ENCODE measurements at places on chromosomes 11 and 22. TPM values are rescaled to one million over a fixed set of nuclear protein-coding genes. Genes with fewer than 3 reads are reported as not detected.

CD3E gene
- 1.8 TPM for total RNA-seq

OR6A2 gene
- total RNA-seq = 0.33 TPM

MMP7 gene
- total RNA-seq = not detected

PATE4 gene
- not detected for total RNA-seq

MS4A7 gene
- total RNA-seq = 82.7 TPM

PACSIN3 gene
- total RNA-seq = 47.4 TPM

KCNE3 gene
- 7.3 TPM for total RNA-seq

SCO2 gene
- total RNA-seq = not detected

PKDREJ gene
- 0.09 TPM for total RNA-seq

LRRC56 gene
- total RNA-seq = 0.43 TPM

TRIM49 gene
- not detected for total RNA-seq

OR5T1 gene
- total RNA-seq = not detected

OR51A7 gene
- not detected for total RNA-seq

TMEM132A gene
- total RNA-seq = 7.7 TPM

SDHD gene
- total RNA-seq = 70.5 TPM

FAT3 gene
- total RNA-seq = 40.5 TPM

OR52H1 gene
- 0.51 TPM for total RNA-seq

SLC37A2 gene
- total RNA-seq = 6.6 TPM

VPREB1 gene
- total RNA-seq = not detected

MOGAT2 gene
- total RNA-seq = not detected

ATM gene
- 60.5 TPM for total RNA-seq

CRYBA4 gene
- not detected for total RNA-seq

POU2AF3 gene
- 2.8 TPM for total RNA-seq

RFPL1 gene
- total RNA-seq = not detected

HEPN1 gene
- not detected for total RNA-seq

BRSK2 gene
- 0.81 TPM for total RNA-seq

NLRP10 gene
- not detected for total RNA-seq

TSSK2 gene
- total RNA-seq = not detected

LMO2 gene
- 27.1 TPM for total RNA-seq

MS4A4E gene
- 1.3 TPM for total RNA-seq

MYOD1 gene
- not detected for total RNA-seq

PARVG gene
- 9.8 TPM for total RNA-seq

Data from posterior vena cava (tissue), 2 donors.